ENCODE measurements at places on chromosomes 6 and 20.
A peak's percentile ranks its signal among the peaks of the same experiment; 100 is the strongest.

DNA sequence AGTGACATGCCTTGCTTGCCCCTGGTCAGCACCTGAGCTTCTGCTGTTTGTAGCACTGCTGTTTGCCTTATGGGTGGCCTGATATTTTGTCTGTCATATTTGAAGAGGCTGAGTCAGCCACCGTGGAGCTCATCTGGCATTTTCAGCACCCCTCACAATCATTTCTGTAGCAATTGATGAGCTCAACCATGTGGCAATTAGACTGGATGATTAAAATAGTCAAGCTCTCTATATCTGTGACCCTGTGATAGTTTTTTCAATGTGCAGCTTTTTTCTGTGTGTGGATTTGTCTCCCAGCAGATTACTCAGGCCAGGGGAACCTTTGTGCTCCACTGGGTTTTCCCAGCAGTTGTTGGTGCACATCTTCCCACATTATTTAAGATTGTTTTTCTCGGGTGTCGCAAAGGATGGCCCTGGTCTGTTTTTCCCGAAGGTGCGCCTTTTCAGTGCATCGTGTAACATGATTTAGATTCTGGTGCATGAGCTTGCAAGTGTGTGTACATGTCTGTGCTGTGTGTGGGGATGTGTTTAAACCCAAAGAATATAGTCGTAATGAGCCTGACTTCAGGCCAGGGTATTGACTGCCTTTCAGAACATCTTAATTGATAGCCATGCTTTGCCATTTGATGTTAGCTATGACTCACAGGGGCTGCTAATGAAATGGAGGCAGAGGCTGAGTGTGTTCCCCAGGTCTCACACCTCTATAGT, 31.6 kb upstream of the GLP1R start:
- no peak for DNase-seq

GRCh38 chr6:6402591-6402990, 82.1 kb upstream of the F13A1 start:
- DNase-seq = no peak

- no peak for DNase-seq
Observed at GRCh38 chr6:116714296-116714695, 33.3 kb downstream of the KPNA5 start.

DNA sequence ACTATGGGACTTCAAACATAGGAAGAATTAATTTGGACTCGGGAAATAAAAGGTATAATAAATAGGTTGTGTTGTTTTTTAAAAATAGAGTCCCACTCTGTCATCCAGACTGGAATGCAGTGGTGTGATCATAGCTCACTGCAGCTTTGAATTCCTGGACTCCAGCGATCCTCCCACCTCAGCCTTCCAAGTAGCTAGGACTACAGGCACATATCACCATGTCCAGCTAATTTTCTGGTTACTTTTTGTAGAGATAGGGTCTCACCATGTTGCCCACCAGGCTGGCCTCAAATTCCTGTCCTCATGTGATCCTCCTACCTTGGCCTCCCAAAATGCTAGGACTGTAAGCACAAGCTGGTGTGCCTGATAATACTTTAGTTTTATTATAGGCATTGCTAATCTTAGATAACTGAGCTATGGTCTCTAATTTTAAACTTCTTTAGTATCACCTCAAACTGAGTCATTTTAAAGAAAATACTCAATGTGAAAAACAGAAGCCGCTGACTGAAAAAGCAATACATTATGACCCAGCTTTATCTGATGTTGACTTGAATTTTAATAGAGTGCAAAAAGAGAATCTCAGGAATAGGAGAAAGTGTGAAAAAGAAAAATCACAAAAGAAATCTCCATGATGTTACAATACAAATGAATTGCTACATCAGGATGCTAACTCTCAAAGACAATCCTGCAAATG, 251.0 kb downstream of the RNGTT start:
- no peak for DNase-seq

- DNase-seq = no peak
Observed at GRCh38 chr6:88477413-88477812, 311.3 kb upstream of the CNR1 start.

DNA sequence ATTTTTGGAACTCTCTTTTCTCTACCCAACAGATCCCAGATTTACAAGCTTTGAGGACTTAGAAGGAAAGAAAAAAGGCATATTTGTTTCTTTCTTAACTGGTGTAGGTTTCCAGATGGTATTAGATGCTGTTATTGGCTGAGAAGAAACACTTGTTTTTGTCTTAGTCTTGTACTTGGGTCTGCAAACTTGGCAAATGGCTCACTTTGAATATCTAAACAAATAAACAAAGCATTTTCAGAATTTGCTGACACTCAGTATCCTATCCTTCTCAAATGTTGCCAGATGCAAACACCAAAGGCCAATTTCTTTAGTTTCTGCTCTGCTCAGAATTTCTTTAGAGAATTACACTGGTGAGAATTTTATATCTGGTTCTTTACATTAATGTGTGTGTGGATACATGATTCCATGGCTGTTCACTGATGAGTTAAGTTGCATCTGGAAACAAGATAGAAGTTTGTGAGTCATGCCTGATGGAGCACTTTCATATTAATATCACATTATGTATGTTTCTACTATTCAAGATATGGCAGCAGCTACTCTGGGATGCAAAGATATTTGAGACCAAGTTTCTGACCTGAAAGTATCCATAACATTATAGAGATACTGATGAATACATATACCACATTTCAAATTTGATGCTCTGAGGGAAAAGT, 43.7 kb upstream of the CEP162 start:
- no peak for DNase-seq

DNA sequence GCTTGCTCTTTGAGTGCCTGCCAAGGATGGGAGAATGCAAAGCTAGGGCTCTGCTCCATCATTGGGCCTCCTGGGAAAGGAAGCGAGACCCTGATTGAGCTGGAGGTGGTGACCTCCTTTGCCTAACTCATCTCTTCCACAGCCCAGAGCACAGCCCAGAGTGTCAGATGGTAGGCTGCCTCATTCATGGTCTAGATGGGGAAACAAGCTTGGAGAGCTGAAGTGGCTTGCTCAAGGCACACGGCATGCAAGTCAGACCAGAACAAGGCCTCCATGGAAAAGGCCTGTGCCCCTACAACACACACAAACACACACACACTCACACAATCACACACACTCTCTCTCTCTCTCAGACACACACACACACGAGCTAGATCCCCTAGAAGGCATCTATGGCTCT, 17.5 kb downstream of the TGM3 start:
- no peak for DNase-seq

DNA sequence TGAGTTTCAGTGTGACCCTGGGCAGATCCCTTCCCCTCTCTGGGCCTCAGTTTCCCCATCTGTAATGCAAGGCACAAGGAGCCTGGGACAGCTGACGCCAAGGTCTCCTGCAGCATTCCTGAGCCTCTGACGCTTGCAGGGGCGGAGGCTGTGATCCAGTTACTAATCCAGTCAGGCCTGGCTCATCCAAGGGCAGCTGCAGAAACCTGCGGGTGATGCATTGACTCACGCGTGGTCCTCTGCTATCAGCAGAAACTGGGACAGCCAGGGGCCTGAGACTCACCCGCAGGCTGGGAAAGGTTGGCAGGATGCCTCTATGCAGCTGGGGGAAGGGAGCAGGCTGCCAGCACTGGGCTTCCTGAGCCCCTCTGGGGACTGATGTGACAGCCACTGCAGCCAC, 65.0 kb upstream of the SIRPA start:
- peak; percentile 80 for DNase-seq

DNA sequence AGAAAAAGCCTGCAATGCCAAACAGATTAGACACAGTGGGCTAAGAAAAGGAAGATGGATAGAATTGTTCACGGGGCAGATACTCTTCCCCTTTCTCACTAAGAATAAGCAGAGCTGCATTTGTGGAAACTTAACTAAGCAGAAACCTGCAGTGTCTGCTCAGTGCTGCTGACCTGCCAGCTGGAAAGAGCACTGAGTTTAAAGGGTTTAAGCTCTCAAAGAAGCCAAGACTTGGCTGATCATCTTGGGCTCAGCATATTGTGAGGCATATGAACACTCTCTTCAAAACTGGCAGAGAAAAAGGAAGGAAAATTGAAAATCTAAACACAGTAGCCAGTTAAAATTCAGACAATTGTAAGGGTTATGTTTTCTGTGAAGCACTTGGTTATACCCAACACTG, 711.1 kb upstream of the EPHA7 start:
- DNase-seq = peak; percentile 89

- no peak for DNase-seq
Observed at GRCh38 chr6:47420394-47421371, 56.9 kb upstream of the CD2AP start.

DNA sequence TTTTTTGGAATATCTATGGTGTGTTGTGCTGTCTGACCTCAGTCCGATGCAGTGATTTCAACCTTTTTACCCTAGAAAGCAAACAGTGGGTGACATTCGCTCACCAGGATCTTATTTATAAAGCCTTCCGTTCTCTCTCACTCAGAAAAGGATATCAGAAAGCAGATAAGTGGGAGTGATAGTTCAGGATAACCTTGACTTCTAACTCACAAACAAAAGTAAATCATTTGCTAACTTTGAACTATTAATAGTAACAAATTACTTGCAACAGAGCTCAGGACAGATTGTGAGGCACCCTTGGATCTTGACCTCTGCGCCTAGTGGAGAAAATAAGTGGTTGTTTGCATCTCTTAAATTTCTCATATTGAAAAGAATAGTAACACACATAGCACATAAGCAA, 637.1 kb upstream of the CITED2 start:
- DNase-seq = no peak

DNA sequence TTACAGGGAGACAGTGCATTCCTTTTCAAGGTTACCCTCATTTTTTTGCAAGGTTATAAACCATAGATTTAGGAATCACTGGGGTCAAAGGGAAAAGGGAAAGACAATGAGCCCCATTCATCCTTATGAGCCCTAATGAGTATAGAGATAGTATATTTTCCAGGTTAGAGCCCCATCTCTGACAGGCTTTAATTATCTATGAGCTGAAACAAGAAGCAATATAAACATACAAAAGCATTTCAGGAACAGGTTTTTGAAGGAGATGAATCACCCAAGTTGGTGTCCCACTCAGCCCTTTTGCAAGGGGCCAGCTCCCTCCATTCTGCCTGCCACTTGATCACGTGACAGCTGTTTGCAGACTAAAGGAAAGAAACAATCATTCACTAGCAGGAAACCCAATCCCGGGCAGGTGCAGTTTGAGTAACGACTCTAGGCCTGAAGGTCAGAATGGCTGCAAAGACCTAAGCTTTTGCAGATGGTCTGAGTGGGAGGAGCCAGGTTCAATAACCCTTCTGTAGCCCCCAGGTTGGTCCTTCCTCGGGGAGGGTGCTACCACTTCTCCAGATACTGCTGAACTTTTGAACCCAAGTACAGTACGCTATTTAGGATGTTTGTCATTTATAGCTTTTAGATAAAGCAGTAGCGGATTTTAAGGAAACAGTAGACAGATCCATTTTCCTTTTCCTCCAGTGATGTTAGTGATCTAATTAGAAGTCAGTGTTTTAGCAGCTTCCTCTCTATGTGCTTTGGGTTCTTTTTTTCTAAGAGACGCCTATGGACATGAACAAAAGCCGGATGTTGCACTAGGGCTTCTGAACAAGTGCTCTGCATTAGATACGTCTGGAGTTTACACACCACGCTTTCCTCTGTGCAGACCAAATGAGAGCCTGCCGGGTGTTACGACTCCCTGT, 253.2 kb downstream of the SOX4 start:
- DNase-seq = no peak

GRCh38 chr20:23358923-23359593, 2.9 kb upstream of the GZF1 start:
- DNase-seq = no peak

GRCh38 chr6:93701526-93701925, 282.2 kb upstream of the EPHA7 start:
- DNase-seq = no peak

GRCh38 chr20:54237116-54237943, 29.4 kb downstream of the PFDN4 start:
- DNase-seq = no peak

- DNase-seq = peak; percentile 28
Observed at GRCh38 chr6:160137989-160138835, 16.6 kb downstream of the SLC22A1 start.

DNA sequence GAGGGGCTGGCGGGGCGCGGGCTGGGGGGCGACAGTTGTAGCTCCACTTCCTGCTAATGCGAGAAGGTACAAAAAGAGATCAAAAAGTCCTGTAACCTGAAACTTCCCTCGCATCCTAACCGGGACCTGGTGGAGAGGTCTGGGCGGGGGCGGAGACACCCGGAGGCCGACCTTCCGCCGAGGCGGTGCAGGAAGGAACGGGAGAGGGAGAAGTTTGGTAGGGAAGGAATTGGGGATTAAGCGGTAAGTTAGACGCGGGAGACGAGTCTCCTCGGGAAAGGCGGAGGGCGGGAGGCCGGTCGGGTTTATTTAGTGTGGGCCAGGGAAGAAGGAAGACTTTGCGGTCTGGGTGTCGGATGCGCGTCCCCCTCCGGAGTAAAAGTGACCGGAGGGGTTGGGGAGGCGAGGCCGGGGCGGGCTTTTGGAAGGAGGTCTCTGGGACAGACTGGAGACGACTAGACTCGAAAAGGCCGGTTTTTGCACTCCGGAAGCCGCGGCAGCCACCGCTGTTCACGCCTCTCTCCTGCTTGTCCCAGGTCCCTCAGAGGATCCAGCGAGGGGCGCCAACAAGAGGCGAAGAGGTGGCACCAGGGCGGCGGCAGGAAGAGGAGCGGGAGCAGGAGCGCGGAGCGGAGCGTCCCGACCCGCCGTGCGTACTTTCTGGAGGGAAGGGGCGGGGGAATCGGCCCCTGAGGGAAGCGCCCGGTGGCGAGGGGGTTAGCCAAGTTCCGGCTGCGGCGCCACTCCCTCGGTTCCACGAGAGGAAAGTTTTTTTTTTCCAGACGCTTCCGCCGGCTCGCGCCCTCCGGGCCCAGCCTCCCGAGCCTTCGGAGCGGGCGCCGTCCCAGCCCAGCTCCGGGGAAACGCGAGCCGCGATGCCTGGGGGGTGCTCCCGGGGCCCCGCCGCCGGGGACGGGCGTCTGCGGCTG, 734 bp downstream of the TPBG start:
- DNase-seq = no peak

- no peak for DNase-seq
Observed at GRCh38 chr6:124977067-124977908, 15.1 kb downstream of the RNF217 start.

GRCh38 chr20:63968928-63969760, 586 bp downstream of the ZNF512B start:
- no peak for DNase-seq

DNA sequence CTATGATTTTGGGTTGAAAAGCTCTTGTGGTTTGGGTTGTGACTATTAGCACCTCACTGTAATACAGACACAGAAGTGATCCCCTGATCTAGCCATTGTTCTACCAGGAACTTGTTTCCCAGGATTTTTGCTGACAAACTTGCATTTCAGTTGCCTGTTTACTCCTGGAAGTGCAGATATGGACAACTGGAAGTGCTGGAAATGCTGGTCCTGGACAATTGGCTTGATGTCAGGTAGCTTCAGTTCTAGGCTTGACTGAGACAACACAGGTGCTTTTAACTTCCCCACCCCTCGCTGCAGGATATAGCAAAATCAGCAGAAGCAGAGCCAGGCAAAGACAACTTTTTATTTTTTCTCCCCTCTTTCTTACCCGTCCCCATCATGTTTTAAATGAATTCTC, 27.1 kb upstream of the FBXO30 start:
- no peak for DNase-seq

- no peak for DNase-seq
Observed at GRCh38 chr6:55820696-55821095, 54.7 kb downstream of the BMP5 start.

GRCh38 chr20:63215101-63216040, 560 bp downstream of the YTHDF1 start:
- DNase-seq = no peak

Measured in NCI-H446 (cell line).